Natural killer cell treated with Interleukin-12 subunit alpha and Interleukin-12 subunit beta and Interleukin-15 and Interleukin-18, amount 100 ng/mL, for 72 hours (primary cell): ENCODE measurements at places on chromosomes 1 and 21. TPM values are rescaled to one million over a fixed set of nuclear protein-coding genes. Genes with fewer than 3 reads are reported as not detected.

Gene VCAM1
- 31.5 TPM for total RNA-seq

Gene CLCA4
- total RNA-seq: not detected

Gene OR2L13
- total RNA-seq: not detected

DNA sequence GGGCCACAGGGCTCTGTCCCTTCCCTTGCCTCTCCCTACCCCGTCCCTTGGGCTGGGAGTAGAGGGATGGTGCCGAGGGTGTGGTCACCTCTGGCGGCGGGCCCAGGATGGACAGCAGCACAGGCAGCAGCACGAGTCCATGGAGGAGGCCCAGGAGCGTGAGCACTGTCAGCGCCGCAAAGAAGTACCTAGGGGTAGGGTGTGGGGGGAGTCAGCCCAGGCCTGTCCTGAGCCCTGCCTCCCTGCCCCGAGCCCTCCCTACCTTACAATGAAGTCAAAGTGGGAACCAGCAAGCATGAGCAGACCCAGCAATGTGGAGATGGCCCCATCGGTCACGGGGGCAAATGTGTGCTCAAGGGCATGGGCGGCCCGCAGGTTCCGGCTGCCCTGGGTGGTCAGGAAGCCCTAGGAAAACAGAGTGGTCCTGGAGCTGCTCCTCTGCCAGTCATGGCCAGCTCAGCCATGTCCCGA lies 14.7 kb downstream of the BTBD19 start:
- H3K27ac ChIP-seq: no peak overlapping the region
- no peaks in the 10 kb centered on the region for H3K27me3 ChIP-seq
- DNase-seq: no peak
- no peak overlapping the region for H3K4me3 ChIP-seq
- no peaks in the 10 kb centered on the region for H3K36me3 ChIP-seq
- H3K4me1 ChIP-seq: peaks cover 26% of the 10 kb centered on the region

DNA sequence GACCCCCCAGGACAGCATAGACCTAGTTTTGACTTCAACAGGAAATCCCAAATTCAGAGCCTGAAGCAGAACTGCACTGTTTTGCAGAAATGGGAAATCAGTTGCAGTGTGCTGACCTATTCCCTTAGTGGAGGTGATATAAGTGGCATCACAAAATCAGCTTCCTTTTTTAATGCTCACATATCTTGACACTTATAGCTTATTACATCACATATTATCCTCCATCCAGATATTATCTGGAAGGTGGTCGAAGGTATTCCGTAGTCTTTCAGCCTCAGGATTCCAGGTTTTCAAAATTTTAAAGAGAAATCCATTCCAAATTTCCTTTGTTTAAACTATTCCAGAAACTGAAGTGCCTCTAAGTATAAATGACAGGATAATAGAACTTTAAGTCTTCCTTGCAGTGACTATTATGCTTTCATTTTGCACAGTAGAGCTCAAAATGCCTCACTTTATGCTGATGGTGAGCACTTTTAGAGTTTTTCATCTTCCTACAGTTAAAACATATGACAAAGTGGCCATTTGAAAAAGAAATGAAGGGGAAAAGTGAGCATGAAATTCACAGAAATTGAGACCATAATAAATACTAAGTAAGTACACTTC lies 106.4 kb upstream of the DPYD start:
- peaks cover 3% of the 10 kb centered on the region for H3K27me3 ChIP-seq
- no peak for DNase-seq
- H3K36me3 ChIP-seq: no peaks in the 10 kb centered on the region
- no peak overlapping the region for H3K27ac ChIP-seq

DNA sequence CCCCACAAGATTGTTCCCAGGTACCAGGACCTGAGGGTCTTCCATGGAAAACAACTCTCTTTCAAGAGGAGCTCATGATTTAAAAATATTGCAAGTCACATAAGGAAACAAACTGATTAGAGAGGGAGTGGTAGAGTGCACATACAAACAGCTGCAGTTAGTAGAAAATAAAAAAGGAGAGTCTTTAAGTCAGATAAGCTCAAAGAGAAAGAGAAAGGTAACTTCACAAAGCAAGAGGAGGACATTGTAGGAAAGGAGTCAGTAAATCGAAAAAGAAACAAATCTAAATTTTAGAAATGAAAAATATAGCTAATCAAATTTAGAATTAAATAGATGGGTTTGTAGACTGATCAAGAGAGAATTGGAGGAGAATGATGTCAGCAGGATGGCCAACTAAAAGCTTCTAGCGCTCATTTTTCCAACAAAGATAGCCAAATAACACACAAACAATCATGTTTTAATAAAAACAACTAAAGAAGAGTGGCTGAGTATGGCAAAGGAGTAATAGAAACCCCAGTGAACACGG lies 86.1 kb upstream of the CD53 start:
- H3K27me3 ChIP-seq: peaks cover 7% of the 10 kb centered on the region
- peak overlapping the region; percentile 18 for H3K27ac ChIP-seq
- DNase-seq: no peak
- H3K36me3 ChIP-seq: peaks cover 10% of the 10 kb centered on the region
- peak overlapping the region; percentile 39 for H3K4me3 ChIP-seq

DNA sequence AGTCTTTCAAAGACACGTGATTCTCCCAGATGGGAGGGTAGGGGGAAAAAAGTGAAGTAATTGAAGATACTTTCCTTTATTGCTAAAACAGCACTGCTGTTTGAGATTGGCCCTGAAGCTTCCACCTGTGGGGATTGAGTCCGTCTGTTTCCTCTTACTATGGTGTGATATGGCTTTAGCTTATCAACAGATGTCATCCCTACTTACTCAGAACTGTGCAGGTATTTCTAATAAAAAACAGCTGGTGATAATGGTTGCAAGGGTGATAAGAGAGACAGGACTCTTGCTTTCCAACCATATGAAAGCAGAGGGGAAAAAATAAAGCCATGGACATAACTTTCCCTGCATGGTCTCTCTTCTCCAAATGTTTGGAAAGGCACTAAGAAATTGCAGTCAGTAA lies 41.7 kb upstream of the C8B start:
- no peak for DNase-seq
- H3K27ac ChIP-seq: no peak overlapping the region
- H3K27me3 ChIP-seq: peaks cover 30% of the 10 kb centered on the region
- no peaks in the 10 kb centered on the region for H3K4me1 ChIP-seq
- H3K4me3 ChIP-seq: no peak overlapping the region

DNA sequence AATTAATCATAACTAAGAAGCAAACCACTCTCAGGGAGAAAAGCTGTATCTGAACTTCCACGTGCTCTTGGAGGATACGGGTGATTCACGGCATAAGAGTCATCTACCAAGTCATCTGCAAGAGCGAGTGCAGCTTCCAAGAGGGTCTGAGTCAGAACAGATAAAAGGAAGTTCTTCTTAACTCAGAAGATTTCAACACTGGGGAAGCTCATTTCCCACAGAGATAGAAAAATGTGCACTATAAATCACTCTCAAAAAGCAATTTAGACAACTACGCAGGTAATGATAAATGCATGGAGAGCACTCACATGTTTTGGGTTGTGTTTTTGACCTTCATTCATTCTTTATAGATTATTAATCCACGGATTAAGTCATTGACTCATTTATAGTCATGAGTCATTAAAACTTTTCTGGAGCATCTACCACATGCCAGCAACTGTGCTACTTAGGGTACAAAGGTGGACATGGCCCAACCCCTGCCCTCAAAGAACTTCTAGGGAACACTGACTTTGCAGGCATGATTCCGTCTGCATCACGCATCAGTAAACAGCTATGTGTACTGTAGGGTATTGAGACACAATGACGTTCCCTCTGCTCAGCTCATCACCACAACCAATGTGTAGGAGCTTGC lies 20.8 kb downstream of the KCNJ15 start:
- H3K4me3 ChIP-seq: no peak overlapping the region
- H3K36me3 ChIP-seq: no peaks in the 10 kb centered on the region
- peaks cover 39% of the 10 kb centered on the region for H3K27me3 ChIP-seq
- no peak for DNase-seq
- H3K4me1 ChIP-seq: no peaks in the 10 kb centered on the region
